ENCODE measurements at places on chromosomes 3 and 15.
A peak's percentile ranks its signal among the peaks of the same experiment; 100 is the strongest.

GRCh38 chr15:63870487-63871209, 36.9 kb upstream of the HERC1 start:
- DNase-seq = no peak

DNA sequence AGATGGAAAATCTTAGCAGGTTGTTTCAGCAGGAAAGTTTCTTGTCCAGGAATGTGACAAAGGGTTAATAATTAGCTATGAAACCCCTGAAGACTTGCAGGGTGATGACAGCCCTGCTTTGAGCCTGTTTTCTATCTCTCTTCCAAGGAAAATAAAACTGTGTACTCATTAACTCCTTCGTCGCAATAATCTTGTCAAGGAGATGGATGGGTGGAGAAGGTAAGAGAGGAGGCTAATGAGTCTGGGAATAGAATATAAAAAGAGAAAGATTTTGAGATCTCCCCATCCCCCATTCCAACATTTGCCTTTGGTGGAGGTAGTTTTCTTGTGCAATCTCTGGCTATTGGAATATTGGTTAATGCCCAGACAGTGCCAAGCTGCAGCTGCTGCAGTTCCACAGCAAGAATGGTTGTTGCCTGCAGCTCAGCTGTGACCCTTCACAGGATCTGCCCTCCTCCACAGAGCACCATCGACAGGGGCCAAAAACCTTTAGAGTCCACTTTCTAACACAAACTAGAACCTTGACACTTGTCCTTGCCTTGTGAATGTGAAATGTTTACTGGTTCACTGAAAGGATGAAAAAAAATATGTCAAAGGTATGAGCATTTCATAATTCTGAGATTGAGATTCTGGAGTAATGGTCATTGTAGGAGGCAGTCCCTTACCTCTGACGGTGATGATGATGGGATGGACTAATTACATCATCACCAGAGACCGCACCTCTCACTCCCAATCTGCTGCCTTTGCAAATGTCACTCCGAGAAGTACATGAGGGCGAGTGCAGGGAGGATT, 4.2 kb upstream of the LRIG1 start:
- no peak for DNase-seq

DNA sequence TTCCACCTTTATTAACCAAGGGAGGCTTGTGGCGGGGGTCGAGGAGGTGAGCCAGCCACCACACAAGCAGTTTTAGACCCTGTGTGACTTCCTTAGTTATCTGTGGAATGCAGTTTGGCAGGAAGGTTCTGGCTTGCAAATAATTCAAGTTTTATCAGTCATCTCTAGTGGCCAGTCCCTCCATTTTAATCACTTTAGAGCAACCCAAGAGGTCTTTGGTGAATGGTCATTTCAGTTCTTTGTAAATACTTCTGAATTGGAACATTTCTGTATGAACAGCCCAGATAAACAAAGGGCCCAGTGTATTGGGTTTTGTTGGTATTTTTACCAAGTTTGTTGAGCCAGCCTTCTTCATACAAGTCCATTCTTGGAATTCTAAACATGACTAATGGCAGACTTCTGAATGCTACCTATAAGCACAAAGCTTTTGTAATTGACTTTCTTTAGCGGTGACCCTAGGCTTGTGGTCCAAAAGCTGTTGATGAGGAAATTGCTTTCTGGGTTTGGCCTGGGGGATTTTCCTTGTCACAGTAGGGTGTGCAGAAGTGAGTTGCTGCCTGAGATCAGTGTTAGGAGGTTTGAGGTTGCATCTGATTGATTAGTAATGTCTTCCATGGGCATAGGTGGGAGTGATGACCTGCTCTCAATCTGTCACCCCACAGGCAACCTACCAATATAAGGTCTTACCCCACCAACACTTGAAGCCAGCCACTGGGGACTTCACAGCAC, 193.3 kb upstream of the TOPAZ1 start:
- DNase-seq = no peak

DNA sequence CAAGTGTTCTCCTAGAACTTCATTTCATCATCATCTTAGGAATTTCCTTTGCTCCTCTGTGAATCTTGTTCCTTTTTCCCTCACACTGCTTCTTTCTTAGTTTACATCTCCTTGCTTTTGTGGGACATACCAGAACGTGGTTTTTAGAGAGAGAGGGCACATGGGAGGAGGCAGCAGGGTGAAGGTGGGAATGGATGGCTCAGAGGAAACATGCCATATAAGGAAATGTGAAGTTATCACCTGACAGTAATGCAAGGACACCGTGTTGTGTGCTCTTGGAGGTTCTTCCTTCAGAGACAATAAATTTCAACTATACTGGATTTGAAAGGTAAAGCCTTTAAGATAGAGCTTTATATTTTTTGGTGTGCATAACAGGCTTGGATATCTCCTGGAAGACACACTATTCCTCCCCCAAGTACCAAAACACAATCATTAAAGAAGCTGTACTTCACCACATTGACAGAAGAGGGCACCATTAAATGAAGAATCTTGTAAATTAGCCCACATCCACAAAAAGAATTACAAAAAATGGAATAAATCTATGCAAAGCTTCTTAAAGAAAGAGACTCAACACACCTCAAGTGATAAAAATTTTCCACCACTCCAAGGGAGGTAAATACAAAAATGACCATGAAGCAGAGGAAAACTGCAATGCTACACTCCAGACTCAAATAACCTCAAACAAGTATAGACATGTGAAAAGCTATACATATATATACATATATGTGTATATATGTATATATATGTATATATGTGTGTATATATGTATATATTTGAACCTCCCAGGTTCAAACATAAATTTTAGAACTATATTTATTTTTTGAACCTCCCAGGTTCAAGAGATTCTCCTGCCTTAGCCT, 26.1 kb downstream of the RPL39L start:
- DNase-seq = no peak

DNA sequence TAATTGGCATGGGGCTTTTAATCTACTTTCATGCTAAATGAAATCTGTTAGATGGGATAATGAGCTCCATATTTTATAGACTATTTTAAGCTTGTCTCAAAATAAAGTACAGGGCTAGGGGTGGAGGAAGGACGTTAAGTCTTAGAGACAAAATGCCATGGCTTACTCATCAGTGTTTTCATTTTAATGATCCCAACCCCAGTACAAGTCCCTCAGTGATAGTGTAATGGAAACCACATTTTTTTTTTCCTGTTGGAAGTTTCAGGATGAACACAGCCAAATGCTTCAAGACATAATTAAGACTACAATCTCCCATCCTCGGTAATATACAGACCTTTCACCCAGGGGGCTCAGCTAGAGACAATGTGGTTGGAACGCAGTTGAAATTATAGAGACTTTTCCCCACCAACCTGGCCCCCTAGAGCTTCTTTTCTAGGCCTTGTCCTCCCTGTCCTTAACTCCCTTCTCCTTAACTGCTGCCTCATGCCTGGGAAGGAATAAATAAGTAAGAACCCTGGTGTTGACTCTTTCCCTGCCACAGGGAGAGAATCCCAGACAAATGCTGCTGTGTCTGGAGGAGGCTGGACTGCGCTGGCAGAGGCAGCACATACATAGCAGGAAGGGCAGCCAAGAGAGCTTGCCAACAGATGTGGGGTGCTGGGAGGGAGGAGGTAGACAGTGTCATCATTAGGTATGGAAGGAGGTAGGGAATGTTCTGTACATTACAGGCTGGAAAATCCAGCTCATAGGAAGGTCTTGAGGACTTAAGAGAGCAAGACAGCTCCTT, 115.4 kb upstream of the ROPN1 start:
- no peak for DNase-seq

DNA sequence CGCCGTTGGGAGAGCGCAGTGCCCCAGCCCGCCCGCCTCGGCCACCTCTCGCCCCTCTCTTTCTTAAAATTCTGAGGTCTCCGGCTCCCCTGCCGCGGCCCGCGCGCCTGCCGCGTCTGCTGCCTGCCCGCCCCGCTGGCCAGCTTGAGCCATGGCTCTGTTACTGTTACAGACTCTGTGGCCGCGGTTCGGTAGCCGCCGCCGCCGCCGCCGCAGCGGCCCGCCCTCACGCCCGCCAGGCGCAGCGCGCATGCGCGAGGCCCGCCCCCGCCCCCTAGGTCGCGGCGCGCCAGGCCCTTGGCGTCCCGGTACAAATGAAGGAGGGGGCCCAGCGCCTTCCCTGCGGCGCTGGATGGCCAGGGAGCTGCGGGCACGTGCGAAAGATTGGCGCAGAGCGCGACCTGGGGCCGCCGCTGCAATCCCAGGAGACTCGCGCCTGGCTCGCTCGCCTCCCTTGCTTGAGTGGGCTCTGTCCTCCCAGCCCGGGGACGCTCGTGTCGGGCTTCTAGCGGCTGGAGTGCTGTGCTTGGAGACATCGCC, at the start of gene ONECUT1:
ONECUT1 (minus strand) TSS at position 168 of the 540 bp plus-strand sequence. CDS start 452 bp downstream, outside the sequence.
- peak; percentile 32 for DNase-seq

DNA sequence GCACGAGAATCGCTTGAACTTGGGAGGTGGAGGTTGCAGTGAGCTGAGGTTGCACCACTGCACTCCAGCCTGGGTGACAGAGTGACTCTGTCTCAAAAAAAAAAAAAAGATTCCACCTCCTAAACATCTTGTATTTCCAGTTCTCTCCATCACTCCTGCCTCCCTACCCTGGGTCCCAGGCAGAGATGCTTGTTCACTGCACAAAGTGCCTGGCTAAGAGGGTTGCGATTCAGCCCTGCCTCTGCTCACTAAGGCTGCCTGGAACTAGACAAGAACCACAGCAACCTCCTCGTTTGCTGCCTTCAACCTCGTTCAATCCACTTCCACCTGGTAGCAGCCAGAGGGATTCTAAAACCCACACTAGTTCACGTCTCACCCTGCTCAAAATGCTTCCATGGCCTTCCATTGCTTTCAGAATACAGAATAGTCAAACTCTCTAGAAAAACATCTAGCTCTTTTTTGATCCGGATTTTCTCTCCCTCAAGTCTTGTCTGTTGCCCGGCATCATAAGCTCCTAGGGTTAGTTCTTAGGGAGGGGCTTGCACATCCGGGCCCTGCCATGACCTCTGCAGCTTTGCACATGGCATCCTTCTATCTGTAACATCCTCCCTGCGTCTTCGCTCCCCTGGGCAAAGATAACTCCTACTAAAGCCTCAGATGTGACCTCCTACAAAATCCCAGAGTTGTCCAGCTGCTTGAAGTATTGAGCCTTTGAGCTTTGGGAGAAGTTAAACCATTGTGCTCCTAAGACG, 1.0 kb upstream of the MCM2 start:
- no peak for DNase-seq

- peak; percentile 2 for DNase-seq
These were observed 36.0 kb upstream of the C3orf70 start for GRCh38 chr3:185188816-185189215.

GRCh38 chr15:67768313-67768977, 56.9 kb upstream of the SKOR1 start:
- DNase-seq = no peak

DNA sequence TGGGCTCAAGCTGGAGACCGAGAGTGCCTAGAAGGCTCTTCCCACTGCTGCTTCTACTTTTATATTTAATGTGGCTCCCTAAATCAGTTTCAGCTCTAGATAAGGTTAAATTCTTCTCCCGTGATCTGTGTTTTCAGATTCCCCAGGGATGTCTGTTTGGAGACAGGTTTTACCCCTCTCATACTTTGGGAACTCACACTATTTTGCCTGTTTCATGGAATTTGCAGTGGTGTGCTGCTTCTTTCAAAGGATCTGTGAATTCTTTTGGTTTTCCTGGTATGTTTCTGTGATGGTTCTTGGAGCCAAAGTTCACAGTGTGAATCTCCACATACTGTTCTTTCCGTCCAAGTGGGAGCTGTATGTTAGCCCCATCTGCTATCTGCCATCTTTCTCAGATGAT, 238.3 kb upstream of the SLITRK3 start:
- DNase-seq = no peak

- DNase-seq = no peak
These were observed 70.1 kb downstream of the AAGAB start for GRCh38 chr15:67184208-67184925.

- no peak for DNase-seq
These were observed 110.7 kb downstream of the PIK3R4 start for GRCh38 chr3:130635978-130636377.

- DNase-seq = no peak
These were observed 279.1 kb upstream of the THRB start for GRCh38 chr3:24773798-24774197.

DNA sequence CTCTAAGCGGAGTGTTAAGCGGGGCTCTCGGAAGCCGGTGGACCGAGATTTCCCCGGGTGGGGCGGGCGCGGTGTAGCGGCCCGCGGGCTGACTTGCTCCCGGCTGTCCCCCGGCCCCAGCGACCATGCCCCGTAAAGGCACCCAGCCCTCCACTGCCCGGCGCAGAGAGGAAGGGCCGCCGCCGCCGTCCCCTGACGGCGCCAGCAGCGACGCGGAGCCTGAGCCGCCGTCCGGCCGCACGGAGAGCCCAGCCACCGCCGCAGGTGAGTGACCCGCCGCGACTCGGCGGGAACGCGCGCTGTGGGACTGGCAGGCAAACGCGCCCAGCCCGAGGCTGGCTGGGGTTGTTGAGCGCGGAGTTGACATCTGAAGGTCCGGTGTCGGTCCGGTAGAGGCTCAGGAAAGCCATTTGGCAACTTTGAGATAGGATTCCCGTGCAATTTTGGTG, 1.3 kb downstream of the SMC4 start:
- no peak for DNase-seq

DNA sequence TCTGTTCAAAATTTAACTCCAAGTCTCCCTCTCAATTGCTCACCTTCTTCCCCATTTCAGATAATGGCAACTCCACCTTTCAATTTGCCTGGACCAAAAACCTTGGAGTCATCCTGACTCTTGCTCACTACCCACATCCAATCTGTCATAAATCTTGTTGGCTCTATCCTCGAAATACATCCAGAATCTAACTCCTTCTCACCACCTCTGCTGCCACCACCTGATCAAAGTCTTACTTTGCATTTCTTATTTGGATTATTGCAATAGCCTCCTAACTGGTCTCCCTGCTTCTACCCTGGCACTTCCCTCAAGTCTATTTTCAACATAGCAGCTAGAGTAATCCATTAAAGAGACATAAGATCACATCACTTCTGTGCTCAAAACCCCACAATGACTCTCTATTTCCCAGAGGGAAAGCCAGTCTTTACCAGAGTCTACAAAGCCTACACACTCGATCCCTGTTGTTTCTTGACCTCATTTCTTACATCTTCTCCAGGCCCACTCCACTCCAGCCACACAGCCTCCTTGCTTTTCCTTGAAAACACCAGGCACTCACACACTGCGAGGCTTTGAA, 86.6 kb downstream of the GPR156 start:
- no peak for DNase-seq

- no peak for DNase-seq
These were observed 93.8 kb downstream of the RFTN1 start for GRCh38 chr3:16419640-16420241.

- DNase-seq = no peak
These were observed 319.8 kb downstream of the IL5RA start for GRCh38 chr3:2790266-2790815.

DNA sequence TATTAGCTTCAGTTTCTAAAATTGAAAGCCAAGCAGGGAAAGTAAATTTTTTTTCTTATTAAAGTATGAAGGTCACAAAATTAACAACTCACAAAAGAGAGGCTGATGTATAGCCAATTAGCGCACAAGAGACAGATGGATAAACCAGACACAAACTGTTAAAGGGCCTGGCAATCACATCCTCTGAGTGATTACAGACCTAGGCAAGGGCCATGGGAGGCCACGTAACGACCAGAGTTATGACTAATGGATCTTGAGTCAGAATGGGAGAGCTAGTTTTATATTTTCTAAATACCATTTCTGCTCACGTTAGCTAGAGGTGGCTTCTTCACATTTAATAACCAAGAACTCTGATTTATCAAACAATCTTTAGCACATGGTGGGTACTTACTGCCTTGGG, 17.8 kb upstream of the SCAMP5 start:
- DNase-seq = no peak
